ENCODE measurements at places on chromosomes 12 and 14.

DNA sequence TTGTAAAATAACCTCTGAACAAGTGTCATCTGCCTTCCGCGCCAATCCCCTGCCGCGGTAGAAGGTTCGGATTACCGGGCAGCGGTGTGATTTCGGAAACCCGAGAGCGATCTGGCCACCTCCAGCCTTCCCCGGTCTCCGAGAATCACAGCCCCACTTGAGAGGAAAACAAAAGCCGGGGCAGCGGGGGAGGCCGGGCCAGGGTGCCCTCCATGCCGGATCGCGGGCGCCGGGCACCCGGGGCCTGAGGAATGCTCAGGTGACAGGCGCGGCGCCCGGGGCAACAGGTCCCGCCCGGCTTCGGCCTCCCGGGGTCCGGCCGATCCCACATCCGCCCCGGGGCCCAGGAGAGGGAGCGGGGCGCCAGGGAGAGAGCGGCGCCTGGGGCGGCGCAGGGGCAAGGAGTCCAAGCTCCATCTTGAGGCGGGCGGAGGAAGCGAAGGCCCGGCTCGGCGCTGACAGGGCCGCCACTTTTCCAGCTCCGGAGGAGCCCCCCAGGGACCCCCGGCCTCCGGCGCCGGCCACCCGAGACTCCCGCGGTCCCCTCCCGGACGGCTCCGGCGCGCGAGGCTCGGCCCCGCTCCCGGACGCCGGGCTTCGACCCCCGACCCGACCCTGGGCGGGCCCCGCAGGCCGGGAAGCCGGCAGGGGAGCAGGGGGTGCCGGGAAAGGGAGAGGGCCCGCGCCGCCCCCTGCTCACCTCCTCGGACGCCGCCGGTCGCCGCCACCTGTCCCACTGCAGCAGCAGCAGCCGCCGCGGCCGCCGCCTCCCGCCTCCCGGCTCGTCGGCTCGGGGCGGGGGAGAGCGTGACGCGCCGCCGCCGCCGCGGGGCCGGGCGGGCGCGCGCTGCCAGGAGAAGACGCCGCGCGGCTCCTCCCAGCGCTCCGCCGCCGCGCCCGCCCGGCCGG is at the start of gene CLIP1:
CLIP1 (minus strand) TSS at position 849 of the 909 bp plus-strand sequence. CDS start 42,217 bp downstream, outside the sequence.
- peak; percentile 56 for DNase-seq

DNA sequence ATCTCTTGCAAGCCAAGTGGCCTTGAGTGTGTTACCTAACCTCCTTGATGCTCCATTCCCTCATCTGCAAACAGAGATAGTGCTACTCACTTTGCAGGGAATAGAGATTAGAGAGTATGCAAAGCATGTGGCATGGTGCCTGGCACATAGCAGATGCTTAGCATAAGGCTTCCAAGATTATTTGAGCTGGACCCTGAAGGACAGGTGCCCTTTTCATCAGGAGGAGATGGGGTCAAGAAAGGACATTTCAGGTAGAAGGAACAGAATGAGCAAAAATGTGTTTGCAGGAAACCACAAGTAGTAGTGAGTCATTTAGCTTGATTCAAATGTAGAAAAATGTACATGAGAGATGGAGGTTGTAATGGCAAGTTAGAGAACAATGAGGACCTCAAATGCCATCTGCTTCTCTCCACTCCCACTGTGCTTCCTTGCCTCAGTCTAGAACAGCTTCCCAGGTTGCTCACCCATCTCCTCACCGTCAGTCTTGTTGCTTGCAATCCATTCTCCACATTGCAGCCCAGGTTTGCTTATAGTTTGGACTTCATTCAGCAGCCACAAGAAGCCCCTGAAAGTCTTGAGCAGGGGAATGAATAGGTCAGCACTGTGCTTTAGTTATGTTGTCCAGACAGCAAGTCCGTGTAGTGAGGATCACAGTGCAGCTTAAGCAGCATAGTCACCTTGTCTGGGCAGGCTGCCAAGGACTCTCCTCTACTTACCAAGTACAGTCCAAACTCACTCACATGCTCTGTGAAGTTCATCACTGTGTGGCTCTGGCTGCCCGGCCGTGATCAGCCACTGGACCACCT is 536.3 kb upstream of the CCDC196 start:
- no peak for DNase-seq

- DNase-seq, result no peak
These were observed 96.2 kb upstream of the SLC38A2 start for GRCh38 chr12:46468813-46469212.

DNA sequence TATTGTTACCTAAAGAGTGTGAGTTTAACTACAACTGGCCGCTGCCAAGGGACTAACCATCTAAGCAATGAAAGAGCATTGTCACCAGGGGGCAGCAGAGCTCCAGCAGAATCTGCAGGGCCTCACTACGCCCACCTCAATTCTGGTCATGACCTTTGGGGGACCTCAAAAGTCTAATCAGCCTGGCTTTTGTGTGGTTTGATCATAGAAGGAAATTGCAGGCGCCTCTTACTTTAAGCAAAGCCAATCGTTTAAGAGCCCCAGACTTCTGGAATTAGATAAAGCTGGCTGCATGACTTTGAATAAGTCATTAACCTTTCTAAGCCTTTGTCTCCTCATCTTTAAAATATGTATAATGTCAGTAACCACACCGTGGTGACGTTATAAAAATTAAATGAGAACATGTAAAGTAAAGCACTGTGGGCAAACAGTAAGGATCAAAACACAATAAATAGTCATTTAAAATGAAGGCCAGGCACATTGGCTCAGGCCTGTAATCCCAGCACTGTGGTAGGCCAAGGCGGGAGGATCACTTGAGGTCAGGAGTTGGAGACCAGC is 58.6 kb downstream of the TBX3 start:
- DNase-seq, result no peak

DNA sequence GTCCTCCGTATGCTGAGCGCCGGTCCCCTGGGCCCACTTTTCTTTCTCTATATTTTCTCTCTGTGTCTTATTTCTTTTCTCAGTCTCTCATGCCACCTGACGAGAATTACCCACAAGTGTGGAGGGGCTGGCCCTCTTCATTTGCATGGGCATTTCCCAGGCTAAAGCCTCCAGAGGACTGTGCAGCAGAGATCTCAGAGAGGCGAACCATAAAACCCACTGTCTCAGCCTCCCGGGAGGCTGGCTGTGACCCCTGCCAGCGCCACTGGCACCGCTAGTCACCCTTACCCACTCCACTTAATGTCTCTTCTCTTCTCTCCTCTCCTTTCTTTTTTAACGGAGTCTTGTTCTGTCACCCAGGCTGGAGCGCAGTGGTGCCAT is 7.1 kb upstream of the SERPINA9 start:
- no peak for DNase-seq

- no peak for DNase-seq
These were observed 63.2 kb upstream of the PTPRR start for GRCh38 chr12:70983692-70984091.

DNA sequence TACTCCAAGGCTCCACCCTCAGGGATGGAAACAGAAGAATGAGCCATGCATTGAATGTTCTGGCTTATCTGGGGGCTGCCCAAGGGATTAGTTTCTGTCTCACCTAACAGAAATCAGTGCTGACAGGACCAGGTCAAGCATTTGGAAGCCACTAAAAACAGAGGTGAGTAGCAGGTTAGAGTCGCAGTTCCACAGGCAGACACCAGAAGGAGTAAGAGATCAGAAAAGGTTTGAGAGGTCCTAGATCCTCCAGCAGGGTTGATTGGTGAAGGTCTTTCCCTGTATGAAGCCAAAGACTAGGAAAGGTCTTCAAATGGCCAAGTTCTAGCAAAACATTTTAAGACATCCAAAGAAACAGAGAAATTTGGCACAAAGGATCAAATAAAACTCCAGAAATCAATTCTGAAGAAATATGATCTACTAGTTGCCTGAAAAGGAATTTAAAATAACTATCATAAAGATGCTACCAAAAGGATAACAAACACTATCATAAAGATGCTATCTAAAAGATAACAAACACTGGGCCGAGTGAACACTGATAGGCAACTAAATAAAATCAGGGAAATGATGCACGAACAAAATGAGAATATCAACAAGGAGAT is 19.5 kb upstream of the TTC9 start:
- DNase-seq, result no peak

DNA sequence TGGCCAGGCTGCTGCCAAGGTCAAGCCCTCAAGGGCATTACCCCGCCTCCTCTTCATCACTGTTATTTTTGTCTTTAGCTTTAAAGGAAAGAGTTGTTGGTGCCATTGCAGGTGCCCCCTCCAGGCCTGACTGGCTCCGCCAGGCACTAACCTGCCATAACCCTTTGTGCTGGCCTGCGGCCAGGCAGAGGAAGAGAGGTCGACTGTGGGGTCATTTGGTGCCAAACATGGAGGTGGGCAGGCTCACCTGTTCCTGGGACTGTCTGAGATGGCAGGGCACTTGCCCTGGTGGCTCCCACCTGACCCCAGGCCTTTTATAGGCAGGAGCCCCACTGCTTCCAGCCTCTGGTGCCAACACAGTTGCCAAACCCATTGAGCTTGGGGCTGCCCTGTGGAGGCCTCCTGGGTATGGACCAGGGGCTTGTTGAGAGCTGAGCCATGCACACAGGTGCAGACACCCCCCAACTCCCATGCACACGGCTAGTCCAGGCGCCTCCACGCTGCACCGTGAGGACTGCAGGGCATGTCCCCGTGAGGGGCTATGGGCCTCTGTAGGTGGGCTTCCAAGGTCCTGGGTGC is 29.4 kb upstream of the PLD4 start:
- DNase-seq, result no peak

GRCh38 chr12:5985471-5985870 is 40.4 kb upstream of the ANO2 start:
- DNase-seq, result no peak

GRCh38 chr14:104719343-104719742 is 4.7 kb upstream of the ADSS1 start:
- DNase-seq, result no peak

- no peak for DNase-seq
These were observed 72.6 kb upstream of the NCOR2 start for GRCh38 chr12:124640056-124640455.

- no peak for DNase-seq
These were observed 83.9 kb downstream of the ADCK1 start for GRCh38 chr14:77883847-77884238.

DNA sequence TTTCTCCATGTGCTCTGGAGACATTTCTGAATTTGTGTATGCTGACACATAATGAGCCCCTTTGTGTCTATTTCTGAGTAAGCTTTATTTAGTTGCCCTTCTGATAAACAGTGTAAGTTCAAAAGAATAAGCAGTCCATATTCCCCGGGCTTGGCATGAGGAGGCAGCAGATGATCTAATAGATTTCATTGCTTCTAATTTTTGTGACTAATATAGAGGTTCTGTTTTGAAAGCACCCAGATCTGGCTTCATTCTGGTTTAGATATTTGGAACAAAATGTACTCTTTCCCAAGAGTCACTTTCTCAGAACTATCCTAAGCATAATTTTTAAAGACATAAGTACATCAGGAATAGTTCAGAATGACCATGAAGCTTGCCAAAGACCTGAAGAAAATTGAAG is 290.9 kb downstream of the BTG1 start:
- no peak for DNase-seq

DNA sequence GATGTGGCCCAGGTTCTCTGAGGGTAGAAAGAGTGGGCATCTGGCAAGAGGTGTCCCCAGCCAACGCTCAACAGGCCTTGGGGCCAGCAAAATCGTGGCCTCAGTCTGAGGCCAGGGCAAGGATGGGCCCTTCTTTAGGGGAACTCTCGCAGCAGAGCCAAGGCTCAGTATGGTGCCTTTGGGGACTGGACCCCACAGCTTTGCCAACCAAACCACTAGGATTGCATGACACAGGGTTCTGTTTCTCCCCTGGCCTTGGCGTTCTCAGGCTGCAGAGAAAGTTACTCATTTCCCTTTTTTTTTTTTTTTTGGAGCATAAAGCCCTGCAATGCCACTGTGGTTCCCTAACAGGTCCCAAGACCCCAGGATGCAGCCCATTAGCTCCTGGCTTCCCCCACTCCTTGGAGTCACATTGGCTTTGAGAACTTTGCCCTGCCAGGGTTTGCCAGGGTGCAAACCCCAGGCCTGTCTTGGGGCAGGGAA is 100.6 kb downstream of the LGMN start:
- DNase-seq, result no peak

DNA sequence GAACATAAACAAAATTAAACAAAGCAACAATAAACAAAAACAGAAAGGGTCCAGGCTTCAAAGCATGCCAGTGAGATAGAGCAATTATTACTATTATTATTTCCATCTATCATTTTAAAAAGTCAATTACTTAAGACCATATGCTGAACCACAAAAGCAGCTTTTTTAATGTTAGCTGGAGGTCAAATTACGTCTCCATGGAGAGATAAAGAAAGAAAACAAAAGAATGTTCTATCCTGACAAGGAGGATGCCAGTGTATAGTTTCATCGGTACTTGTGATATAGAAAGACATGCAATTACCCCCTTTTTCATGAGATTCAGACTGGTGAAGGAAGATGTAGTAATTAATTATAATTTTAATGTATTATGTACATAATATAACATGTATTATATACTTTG is 81.6 kb upstream of the DCN start:
- no peak for DNase-seq

GRCh38 chr14:63224196-63224595 is 20.0 kb downstream of the RHOJ start:
- no peak for DNase-seq

DNA sequence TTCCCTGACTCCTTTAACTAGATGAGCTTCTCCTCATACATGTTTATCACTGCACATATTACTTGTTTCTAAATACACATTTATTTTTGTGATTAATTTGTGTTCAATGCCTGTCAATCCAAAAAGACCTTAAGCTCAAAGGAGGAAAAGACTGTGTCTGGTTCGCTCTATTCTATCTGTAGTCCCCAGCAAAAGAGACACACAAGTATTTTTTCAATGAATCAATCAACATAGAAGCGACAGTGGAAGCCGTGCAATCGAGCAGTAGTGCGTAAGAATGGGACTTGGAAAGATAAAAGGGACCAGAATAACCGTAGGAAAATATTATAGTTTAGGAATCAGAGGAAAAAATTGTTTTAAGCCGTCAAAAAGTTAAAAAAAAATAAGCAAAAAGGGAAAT is 951 bp downstream of the WDHD1 start:
- DNase-seq, result no peak

DNA sequence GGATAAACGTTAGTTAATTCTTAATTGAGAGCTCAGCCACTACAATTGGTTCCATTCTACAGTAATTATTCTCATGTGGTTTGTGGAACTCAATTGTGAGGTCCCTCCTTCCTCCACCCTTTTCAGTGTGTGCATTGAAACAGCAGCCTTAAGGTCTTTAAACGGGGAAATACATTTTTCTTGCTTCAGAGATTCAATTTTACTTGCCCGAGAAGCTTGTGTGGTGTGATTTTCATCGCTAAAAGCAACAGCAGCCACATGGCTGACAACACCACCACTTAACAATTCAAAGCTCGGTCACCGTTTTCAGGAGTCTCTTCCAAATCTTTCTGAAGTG is 733 bp upstream of the PPFIBP1 start:
- DNase-seq, result no peak

DNA sequence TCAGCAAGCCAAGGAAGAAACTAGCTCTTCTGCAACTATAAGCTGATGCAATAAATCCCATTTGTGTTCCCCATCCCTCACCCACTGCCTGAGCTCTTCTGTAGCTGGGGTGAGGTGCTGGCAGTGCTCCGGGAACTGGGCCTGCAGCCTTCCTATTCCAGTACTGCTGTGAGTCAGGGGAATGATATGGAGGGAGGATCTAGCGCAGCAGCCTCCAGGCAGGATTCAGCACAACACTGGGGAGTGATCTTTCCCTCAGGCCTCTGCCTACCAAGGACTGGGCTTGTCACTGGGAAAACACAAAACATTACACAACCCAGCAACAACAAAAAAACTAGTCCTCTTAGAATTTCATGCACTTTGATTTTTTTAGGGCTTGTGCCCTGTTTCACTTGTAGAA is 58.7 kb downstream of the ST8SIA1 start:
- DNase-seq, result no peak

GRCh38 chr14:82587226-82587625 is 1053.6 kb upstream of the SEL1L start:
- no peak for DNase-seq

Measured in activated naive CD4-positive, alpha-beta T cell (primary cell).